ENCODE measurements at places on chromosomes 7 and 10.

- DNase-seq, result no peak
These were observed 213.6 kb upstream of the ADARB2 start for GRCh38 chr10:1950803-1951495.

DNA sequence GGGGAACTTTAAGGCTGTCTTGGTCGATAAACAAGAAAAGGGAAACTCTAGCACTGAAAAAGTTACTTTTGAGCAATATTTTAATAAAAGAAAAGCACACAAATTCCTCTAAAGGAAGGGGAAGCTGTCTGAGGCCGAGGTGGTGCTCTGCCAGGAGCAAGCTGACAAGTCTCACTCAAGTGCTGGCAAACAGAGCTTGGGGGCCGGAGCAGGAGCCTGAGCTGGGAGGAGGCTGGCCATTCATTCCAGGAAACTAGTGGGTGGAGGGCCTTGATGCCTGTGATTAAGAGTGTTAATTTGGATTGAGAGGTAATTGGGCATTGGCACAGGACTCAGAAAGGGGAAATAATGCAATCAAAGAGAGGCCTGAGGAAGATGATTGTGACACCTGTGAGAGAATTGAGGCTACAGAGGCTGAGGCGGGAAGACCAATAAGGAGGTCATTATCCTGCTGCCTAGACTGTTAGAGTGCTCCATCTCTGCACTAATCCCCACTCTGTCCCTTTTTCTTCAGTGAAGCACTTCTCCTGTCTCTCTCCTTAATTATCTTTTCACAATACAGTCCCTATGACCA, 154.9 kb upstream of the COL1A2 start:
- DNase-seq, result no peak

DNA sequence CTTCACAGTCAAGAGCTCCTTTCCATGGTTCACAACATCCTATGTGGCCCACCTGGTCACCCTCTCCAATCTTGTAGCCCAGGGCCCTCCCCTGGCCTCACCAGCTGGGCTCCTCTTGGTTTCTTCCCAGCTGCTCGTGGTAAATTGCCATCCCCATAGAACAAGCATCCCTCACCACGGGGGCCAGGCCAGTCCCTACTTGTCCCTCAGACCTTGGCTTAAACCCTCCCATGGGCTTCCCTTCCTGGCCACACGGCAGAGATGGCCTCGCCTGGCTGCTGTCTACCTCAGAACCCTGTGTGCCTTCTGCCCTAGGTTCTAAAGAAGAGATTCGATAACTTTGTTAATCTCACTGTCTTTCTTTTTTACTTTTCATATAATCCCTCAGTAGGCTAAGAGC, 153.3 kb upstream of the TCERG1L start:
- DNase-seq, result no peak

DNA sequence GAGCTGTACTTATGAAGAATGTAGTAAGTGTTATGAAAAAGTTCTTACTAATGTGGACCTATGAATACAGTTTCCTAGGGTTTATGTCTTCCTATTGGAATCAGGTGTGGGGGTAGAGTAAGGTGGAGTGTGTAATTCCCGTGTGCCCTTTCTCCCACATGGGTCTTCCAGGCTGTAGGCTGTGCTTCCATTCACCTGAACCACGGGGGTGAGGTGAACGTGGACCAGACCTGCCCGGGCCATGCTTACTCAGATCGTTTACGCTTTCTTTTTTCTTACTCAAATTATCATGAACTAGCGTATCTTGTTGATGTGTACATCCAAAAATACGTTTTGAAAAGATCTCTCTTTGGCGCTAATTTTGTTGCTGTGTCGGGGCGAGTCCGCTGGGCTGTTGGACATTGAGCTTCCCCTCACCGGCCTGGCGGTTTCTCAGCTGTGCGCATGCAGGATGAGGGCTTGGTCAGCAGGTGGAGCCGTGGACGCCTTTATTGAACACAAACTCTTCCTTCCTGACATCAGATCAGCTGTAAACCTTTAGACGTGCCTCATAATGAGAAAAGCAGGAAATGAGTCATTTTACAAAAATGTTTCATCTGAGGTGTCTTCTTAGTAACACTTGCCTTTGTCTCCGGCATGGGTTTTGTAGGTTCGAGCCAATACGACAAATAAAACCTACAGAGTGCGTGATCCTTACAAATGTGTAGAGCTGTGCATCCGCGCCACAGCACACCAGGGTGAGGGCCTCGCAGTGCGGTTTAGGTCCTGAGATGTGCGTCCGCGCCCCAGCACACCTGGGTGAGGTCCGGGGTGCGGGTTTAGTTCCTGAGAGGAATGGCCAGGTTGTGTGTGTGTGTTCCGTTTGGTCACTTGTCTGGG, 53.8 kb downstream of the WDR37 start:
- DNase-seq, result peak; percentile 71

GRCh38 chr10:76305930-76306615, 874.6 kb downstream of the LRMDA start:
- DNase-seq, result no peak

DNA sequence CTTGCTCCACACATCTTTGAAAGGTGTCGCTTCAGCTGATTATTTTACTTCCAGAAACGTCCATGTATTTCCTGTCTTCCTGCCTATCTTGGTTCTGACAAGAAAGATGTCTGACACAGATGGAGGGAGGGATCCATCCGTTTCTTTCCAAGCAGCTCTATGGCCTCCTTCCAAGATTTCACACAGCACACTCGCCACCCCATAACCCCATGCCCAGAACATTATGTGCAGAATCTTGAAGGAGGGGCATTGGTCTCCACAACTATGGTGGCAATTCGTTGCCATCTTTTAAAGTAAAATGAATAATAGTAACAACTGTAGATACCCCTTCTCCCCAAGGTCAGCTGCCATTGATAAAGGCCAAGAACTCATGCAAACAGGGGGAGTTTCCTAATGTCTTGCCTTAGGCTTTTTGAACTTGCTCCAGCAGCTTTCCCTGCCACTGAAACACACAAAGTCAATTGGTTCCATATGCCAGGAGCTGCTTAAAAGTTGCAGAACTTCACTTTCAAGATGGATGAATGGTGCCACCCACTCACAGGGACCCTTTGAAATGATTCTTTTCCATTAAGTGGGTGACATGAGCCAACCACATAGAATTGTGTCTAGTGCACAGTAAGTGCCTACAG, 60.0 kb downstream of the VSTM4 start:
- no peak for DNase-seq

DNA sequence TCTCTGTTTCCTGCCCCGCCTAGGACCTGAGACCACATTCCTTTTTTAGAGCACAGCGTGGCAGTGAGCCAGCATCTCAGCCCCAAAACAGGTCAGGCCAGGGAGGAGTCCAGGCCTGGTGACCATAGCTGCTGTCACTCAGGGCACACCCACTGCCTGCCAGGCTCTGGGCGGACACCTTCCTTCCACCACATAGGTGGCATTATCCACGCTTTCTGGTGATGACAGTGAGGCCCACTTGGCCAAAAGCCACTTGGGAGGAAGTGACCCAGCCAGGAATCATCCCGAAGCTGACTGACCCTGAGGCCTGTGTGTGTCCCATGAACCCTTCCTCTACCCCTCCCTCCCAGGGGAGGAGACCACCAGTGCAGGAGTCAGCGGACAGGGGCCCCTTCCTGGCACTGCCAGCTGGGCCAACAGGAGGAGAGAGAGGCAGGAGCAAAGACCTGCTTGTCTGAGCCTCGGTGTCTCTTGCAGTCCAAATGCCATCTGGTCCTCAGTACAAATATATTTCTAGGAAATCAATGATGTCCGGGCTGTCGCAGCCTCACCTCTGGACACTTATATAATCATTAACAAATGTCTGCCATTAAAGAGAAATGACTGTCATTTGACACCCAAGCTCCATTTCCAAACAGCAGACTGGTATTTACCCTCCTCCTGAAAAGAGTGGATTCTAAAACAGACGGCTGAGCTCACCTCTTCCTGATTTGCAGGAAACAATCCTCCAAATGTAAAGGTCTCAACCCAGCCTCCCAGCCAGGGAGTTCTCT, 63.0 kb downstream of the ABRAXAS2 start:
- DNase-seq, result no peak

DNA sequence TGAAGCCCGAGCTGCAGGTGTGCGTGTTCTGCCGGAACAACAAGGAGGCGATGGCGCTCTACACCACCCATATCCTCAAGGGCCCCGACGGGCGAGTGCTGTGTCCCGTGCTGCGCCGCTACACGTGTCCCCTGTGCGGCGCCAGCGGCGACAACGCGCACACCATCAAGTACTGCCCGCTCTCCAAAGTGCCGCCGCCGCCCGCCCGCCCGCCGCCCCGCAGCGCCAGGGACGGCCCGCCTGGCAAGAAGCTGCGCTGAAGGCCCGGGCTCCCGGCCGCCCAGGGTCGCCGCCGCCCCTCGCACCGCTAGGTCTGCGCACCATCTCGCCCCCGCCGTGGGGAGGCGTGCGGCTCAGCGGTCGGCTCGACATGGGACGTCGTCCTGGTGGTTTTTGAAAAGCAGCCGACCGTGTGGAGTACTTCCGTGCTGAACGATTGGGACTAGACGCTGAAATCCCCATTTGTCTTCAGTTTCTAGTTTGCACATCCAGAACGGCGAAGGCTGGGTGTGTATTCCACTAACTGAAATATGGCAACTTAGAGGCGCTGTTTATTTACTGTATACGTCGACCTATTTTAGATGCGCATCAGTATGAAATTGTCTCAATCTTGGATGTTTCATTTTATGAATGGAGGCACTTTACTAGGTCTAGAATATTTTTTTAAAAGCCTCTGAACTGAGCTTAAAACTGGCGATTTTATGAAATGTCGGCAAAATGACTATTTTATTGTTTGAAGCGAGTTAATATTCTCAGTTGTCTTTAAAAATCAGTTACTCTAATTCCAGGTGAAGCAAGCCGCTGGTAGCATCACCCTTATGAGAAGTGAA, 1.1 kb downstream of the NANOS1 start:
- DNase-seq, result peak; percentile 47

DNA sequence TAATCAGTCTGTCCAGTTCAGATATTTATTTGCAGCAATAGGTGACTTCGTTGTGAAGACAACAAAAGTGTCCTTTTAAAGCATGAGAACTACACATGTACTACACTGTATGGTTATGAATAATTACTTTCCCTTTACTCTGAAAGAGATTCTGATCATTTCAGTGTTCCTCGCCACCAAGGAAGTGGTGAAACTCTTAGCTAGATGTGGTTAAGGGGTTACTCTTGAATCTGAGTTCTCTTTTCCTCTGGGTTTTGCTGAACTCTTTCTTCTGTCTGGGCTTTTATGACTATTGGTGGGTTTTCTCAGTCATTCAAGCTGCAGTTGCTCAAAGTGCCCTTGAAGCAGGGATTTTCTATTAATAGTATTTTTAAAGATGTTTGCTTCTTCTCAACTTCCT, 127.9 kb upstream of the SEM1 start:
- DNase-seq, result peak; percentile 7

GRCh38 chr7:32501522-32501921, 6.2 kb downstream of the AVL9 start:
- no peak for DNase-seq

- DNase-seq, result no peak
These were observed 35.0 kb downstream of the GNA12 start for GRCh38 chr7:2808891-2809665.

- DNase-seq, result no peak
These were observed 259.6 kb upstream of the SEMA3E start for GRCh38 chr7:83908526-83908925.

- DNase-seq, result no peak
These were observed 1.8 kb upstream of the DDX50 start for GRCh38 chr10:68899186-68899745.

DNA sequence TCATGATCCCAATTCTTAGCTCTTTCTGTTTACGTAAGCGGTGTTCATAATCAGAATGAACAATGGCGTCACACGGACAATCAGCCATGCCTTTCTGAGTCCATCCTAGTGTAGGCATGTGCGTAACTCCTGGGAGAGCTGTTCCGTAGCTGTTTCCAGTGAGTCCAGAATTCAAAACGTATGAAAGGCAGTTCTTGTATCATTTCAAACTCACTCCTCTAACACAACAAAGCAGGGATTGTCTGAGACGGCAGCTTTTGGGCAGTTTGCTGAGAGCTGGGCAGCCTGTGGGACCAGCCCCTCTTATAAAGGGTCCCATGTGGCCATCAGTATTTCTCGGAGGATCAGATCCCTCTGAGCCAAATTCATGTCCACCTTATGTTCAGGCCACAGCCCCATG, 43.4 kb downstream of the PSPH start:
- no peak for DNase-seq

GRCh38 chr7:41133690-41134299, 569.1 kb downstream of the INHBA start:
- no peak for DNase-seq

- no peak for DNase-seq
These were observed 4.2 kb upstream of the CCM2 start for GRCh38 chr7:44995555-44996493.

DNA sequence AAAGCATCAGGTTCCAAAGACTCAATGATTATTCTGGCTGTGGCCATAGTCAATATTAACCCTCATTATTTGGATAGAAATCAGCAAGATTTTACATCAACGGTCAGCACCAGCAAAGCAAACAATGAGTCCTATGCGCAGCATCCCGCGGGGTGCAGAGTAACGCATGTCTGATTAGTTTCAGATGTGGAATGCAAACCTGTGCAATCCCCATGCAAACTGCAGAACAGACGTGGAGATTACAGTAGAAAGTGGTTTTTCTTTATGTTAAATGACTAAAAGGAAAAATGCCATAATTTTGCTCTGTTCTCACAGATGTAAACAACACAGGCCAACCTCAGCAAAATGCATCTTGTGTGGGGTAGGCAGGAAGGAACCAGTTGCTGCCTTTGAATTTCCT, 258.1 kb upstream of the GRB10 start:
- DNase-seq, result no peak

DNA sequence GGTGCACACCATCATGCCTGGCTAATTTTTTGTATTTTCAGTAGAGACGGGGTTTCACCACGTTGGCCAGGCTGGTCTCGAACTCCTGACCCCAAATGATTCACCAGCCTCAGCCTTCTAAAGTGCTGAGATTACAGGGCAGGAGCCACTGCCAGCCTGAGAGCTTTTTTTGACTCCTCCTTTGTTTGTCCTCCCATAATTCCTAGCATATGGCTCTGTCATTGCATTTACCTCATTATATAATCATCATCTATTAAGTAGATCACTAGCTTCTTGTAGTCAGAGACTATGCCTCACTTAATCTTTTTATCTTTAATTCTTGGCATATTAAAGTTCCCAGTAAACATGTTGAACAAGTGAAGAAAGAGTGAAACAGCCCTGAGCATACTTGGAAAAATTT, 82.1 kb downstream of the CPEB3 start:
- DNase-seq, result no peak

- no peak for DNase-seq
These were observed 72.5 kb downstream of the ZNF277 start for GRCh38 chr7:112279042-112279441.

- DNase-seq, result no peak
These were observed 37.9 kb upstream of the PSMG3 start for GRCh38 chr7:1607696-1608095.

GRCh38 chr7:25381818-25382589, 153.7 kb upstream of the NPVF start:
- DNase-seq, result no peak

- no peak for DNase-seq
These were observed 374.6 kb downstream of the THSD7A start for GRCh38 chr7:11457419-11457818.

Data from GM18507 (cell line).